Activated naive CD4-positive, alpha-beta T cell treated with anti-CD3 and anti-CD28 coated beads, Interleukin-2, amount 10 ng/mL, durations not matched to agents 7 days and 5 days (primary cell): ENCODE measurements at places on chromosomes 11 and 22.
A peak's percentile ranks its signal among the peaks of the same experiment; 100 is the strongest.

DNA sequence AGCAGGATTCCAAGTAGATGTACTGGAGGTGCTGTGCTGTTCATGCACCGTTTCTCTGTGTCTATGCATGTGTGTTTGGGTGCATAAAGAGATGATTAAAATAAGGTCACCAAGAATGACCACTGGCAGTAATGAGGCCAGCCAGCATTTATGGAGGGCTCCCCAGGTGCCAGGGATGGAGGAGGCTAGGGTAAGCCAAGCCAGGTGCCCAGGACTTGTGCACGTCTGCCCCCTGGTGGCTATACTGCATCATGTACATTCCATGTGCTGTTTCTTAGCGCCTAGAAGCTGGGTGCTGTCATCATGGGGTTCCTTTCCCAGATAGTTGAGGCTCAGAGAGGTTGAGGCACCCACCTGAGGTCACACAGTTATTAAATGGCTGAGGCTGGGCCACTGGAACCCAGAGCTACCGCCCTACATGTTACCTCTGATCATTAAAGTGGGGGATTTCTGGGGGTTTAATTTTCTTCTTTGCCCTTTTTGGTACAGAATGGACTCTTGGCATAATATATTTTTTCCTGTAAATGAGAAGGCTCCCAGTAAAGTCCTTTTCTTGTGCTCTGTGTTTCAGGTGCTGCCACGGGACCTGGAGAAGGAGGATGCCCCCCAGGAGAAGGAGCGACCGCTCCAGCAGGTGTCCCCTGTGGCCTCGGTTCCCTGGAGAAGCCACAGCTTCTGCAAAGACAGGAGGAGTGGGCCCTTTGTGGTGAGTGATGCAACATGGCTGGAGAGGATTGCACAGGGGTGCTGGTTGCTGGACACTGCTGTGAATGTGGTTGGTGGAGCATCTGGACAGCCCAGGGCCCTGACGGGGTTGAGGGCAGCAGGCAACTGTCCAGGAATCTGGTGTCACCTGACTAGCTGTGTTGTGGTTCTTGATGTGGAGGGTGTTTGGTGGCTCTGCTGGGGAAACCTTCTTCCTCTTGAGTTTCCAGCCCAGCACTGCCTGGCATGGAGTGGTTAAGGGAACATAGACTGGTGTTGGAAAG, 96.4 kb downstream of the KIAA1671 start:
- peak; percentile 83 for DNase-seq

DNA sequence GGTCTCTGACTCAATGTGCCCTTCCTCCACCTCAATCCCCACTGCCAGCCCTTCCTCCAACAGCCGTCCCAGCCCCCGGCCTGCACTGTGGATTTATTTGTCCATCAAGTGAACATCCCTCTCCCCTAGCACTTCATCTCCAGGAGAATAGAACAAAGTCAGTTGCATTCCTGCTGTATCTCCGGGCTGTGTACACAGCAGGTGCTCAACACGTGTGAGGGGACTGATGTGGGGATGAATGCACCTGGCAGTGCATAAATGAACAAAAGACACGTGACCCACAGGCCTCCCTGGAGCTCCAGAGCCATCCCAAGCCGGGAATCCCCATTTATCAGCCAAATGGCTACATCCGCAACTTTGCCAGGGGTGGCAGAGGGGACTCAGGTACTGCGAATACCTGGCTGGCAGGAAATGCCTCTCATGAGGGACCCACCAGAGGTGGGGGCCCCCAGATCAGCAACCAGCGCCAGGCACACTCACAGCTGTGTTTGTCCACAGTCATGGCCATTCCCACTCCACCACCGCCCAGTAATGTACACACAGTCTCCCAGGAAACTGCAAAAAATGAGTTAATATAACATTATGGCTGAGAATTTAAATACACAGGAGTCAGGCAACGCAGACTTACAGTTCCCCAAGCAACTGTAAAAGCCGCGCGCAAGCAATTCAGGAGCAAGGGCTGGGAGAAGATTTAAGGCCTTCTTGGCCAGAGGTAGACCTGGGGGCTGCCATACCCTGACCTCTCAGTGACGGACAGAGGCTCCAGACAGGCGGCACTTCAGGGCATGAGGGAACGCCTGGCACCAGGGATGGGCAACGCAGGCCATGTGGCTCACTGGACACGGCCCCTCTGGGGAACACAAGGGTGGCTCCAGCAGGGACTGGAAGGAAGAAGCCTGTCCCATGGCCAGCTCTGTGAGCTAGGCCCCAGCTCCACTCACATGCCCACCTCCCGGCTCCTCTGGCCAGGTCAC, 50.3 kb upstream of the TCF20 start:
- DNase-seq = no peak

DNA sequence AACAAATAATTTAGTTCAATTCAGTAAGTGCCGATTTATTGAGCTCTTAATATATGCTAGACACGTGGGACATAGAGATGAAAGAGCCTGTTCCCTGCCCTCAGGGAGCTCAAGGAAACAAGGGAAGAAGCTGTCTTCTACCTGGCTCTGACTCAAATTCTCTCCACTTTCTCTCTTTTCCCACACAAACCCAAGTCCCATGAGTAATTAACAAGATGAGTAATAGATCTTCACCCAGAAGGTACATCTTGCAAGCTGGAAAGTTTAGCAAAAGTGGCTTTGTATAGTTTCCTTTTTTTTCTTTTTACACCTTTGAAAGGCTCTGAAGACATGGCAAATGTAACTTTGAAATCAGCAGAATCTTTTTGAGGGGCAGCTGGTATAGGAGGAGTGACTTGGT, 48.2 kb upstream of the CHST1 start:
- no peak for DNase-seq

DNA sequence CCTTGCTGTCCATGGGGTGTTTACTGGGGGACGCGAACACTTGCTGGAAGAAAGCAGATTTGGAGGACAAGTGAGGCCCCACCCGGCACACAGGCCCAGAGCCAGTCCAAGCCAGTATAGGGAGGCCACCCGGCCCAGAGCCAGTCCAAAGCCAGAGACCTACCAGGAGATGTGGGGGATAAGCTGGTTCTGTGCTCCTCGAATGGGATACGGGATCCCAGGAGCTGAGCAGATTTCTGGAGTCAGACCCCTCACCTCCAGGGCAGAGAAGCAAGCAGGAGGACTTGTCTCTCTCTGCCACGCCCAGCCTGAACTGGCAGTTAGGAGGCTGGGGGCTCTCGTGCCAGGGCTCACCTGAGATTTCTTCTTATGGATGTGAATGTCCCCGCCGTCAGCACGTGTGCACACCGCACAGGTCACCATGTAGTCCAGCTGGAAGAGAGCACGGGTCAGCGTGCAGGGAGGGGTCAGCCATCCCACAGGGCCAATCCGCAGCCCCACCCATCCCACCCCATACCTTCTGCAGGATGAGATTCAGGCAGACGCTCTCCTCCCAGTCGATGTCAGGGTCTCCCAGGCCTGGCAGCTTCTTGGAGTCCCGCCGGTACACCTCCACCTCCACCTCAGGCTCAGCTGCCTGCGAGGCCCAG, 35.3 kb downstream of the KIAA0930 start:
- no peak for DNase-seq

GRCh38 chr22:32591620-32592019, 117.0 kb downstream of the FBXO7 start:
- no peak for DNase-seq

- DNase-seq = no peak
Observed at GRCh38 chr11:119982517-119983239, 155.2 kb downstream of the TRIM29 start.

- DNase-seq = no peak
Observed at GRCh38 chr11:109229682-109230081, 192.3 kb upstream of the C11orf87 start.

GRCh38 chr11:74446532-74446938, 20.8 kb downstream of the KCNE3 start:
- DNase-seq = no peak

DNA sequence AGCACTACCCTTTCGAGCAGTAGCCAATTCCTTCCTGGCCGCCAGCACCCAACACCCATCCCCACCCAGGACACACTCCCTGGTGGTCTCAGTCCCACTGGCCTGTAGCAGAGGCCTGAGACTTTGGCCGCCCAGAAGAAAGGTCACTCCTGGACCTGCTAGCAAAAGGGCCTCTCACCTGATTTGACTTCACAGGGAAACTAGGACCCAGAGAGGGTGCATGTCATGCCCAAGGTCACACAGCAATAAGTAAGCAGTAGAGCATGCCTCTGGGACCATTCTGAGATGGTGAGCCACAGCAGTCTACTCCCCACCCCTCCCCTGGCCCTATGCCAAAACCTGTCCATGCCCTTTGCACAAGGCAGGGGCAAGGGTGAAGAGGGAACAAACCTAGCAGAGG, 7.3 kb downstream of the ARRB1 start:
- no peak for DNase-seq

GRCh38 chr11:46493791-46494190, 100.0 kb downstream of the AMBRA1 start:
- DNase-seq = no peak

GRCh38 chr11:74710281-74710938, 20.8 kb downstream of the CHRDL2 start:
- no peak for DNase-seq

GRCh38 chr11:47715082-47715669, at the start of gene AGBL2:
Gene AGBL2 (minus strand): TSS chr11:47715369. CDS start chr11:47714650, 719 bp downstream.
- DNase-seq = peak; percentile 94

DNA sequence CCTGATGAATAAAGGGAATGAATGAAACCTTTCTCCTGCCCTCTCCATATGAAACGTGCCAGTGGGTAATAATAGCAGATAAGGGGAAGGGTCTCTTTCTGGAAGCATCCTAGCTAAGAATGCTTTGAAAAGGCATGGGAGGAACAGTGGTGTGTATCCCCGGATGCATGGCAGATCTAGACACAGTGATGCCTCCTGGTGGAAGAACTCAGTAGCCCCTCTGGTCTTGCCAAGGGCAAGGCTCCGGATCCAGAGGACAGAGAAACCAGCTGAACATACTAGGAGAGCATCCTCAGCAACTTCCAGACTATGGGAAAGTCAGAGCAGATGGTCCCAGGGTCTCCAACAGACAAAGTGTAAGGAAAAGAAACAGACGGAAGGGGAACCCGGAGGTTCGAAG, 6.4 kb downstream of the BAIAP2L2 start:
- DNase-seq = no peak

DNA sequence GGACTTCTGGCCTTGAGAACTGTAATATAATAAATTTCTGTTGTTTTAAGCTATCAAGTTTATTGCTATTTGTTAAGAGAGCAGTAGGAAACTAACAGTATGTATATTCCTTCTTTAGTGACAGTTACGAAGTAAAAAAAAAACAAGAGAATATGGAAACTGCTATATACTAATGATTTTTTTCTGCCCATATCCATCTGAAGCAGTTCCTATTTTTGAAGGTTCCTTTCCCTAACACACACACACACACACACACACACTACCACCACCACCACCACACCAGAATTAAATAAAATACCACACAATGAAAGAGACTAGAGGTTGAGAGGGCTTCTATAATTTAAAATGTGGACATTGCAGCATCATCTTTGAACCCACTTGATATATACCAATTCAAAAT, 44.4 kb upstream of the CARD18 start:
- no peak for DNase-seq

DNA sequence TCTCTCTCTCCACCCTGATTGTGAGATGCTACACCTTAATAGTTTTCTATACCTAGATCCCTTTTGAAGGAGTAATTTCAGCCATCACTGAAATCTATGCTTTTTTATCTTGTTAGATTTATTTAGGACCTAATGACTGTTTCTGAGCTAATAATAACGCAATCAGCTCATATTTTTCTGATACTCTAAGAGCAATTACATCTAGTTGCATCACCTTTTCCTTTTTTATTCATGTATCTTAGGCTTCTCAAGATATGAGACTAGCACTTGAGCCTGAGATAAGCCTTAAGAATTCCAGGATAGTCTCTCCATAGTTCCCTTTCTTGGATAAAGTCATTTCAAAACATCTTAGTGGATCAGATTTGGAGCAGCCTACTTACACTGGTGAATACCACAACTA, 25.1 kb upstream of the CAVIN3 start:
- DNase-seq = no peak

DNA sequence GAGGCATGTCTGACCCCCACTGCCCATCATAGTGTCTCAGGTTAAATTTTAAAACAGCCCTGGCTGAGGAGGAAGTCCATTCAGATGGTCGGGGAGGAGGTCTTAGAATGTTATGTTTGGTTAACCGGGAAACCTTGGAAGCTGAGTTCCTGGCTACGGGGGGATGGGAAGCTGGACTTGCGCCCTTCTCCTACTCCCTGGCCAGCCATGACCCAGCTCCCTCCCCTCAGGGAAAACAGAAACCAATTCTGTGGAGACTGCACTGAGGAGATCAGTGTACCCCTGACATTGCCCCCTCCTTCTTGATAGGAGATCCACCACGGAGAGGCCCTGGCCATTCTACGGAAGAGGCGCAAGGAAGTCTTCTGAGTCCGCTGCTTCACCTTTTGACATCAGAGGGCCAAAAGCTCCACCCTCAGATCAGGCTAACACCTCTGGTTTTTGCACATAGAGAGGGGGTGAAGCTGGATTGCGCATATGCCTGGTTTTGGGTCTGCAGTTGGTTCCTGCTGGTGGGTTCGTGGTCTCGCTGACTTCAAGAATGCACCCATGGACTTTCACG, 2.7 kb upstream of the KRTAP5-9 start:
- no peak for DNase-seq

GRCh38 chr11:2807025-2807681, 78.4 kb downstream of the CDKN1C start:
- no peak for DNase-seq

DNA sequence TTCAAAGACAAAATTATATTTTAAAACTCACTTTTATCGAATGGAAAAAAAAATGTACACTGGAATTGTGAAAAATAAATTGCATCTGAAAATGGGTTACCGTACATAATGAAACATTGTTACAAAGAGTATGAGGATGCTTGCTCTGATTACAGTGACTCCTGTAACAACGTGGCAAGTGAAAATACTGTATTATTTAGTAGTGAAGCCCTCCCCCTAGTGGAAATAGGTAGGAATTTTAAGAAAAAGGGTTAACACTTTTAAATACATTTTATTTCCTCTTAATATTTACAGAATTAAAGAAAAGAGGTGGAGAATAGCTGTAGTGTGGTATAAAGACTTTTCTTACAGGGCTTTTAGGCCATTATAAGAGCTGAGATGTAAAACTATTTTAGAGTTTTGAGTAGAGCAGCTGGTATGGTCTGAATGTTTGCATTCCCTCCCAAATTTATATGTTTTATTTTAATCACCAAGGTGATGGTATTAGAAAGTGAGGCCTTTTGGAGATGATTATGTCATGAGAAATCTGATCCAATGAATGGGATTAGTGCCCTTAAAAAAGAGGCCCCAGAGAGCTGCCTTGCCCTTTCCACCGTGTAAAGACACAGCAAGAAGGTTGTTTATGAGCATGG, 25.2 kb downstream of the FAM76B start:
- DNase-seq = no peak

GRCh38 chr11:128696941-128697340, 3.1 kb downstream of the FLI1 start:
- DNase-seq = no peak
